ENCODE measurements at places on chromosomes 1 and 21.

- no peak for DNase-seq
Observed at GRCh38 chr1:40583980-40584379, 52.5 kb downstream of the ZNF684 start.

DNA sequence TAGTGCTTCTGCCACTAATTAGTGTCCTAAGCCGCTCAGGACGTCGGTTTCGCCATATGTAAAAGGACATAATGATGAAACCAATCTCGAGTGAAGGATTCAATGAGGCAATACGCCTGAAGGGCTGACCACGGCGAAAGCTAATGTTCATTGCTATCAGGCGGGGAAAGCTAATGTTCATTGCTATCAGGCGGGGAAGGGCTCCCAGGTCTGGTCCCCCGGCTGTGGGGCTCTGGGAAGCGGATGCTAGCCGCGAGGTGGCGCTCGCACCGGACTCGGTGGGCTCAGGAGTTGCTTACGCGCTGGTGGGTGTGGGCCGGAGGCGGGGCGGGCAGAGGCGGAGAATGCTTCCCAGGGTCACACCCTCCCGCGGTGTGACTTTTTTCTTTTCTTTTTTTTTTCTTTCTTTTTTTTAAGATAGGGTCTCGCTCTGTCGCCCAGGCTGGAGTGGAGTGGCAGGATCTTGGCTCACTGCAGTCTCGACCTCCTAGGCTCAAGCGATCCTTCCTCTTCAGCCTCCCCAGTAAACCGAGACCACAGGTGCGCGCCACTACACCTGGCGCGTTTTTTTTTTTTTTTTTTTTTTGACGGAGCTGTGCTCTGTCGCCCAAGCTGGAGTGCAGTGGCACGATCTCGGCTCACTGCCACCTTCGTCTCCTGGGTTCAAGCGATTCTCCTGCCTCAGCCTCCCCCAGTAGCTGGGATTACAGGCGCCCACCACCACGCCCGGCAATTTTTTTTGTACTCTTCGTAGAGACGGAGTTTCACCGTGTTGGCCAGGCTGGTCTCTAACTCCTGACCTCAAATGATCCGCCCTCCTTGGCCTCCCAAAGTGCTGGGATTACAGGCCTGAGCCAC lies 1.1 kb upstream of the PEAR1 start:
- peak; percentile 80 for DNase-seq

DNA sequence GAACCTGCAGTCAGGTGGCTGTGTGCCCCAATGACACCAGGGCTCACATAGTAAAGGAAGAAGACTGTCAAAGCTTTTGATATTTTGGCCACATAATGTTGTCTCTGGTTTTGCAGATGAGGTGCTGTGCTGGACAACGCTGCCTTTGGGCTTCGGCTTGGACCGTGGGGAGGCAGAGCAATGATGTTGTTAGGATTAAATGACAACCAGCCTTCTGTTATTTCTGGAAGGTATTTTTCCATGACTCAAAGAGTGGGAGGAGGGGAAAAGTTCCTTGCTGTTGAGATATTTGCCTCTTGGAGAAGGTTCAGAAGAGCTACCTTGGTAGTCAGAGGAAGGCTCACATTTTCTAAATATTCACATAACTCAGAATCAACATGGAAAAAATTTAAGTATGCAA lies 187.3 kb upstream of the GALNT2 start:
- no peak for DNase-seq

DNA sequence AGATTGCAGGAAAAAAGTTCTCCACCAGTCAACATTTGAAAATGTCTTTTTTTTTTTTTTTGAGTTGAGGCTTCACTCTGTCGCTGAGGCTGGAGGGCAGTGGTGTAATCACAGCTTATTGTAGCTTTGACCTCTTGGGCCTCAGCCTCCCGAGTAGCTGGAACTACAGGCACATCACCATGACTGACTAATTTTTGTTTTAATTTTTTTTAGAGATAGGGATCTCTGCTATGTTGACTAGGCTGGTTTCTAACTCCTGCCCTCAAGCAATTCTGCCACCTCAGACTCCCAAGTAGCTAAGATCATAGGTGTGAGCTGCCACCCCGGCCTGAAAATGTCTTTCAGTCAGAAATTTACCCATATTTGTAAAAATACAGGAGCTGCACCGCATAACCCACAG lies 30.6 kb upstream of the USP24 start:
- DNase-seq = peak; percentile 51

DNA sequence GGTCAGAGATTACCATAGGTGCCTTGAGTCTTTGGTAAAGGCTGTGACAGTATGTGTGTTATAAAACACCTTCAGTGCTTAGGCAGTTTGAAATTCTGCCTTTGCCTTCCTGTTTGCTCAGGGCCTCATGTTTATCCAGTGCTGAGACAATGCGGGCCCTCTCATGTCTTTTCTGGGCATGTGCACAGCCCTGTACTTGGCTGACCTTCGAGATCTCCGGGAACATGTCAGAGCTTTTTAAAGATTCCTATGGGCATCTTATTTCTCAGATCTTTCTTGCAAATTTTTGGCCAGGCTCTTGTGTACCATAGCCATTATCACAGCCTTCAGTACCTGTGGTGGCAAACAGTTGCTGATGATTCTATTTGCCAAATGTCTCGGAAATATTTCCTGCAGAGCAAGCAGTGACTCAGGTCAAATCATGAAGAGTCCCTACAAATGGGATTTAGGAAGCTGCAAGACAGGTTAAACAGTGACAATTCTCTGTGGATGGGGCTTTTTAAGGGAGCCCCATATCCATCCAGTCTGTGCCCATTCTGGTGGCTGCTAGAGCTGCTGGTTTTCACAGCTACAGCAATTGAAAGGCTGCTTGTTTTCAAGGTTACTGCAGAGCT lies 42.1 kb downstream of the HOOK1 start:
- no peak for DNase-seq

DNA sequence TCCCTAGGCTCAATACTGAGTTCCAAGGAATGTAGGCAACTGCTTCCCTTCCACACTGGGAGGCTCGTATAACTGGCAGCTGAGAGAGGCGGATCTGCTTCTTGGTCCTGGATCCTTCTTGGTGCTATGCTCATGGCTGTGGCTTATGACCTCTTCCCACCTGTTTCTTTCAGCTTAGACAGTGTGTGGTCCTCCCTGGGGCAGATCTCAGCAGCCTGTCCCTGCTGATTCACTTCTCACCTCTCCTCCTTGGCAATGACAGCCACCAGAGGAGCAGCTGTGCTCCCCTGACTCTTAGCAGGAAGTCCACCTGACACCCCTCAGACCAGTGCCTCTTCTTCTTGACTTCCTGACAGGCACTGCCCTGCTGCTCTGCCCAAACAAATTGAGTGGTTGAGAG lies 75.1 kb upstream of the PTGFRN start:
- no peak for DNase-seq

- DNase-seq = no peak
Observed at GRCh38 chr1:225471109-225471452, 43.2 kb upstream of the LBR start.

DNA sequence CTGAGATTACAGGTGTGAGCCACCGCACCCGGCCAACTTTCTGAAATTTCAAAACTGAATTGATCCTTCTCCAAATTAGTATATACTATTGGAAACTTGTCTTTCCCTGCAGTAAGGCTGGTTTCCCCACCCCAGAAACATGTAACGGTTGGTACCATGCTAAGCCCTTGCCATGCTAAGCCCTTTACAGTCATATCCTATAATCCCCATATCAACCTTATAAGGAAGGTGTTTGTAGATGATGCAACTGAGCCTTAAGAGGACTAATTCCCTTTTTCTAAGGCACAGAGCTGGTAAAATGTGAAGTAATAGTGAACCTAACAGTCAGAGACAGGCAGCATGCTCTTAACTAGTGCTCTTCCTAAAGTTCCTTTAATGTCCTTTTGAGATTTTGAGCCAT lies 413.7 kb downstream of the DISC1 start:
- no peak for DNase-seq

DNA sequence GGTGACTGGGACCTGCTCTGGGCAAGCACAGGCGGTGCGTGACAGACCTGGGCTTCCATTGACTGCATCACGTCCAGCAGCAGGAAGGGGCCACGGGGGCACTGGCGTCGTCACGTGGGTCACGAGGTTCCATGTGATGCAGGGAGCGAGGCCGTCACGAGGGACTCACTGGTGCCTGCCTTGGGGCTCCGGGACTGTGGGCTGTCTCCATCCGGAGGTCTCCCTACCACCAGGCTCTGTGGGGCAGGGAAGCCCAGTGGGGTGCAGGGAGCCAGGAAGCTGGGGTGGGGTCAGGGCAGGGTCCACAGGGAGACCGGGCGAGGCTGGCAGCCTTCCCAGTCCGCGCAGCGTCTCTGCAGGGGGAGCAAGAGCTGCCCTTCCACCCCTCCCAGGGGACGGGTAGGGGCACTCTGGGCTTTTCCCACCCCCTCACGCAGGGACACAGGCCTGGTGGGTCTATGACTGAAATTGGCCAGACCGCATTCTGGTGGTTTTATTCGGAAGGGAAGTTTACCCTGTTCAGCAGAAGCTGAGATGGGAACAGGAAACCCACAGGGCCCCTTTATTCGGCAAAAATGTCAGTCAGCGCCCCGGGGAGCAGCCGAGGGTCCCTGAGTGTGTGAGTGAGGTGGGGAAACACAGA lies 416 bp upstream of the TNFRSF14 start:
- peak; percentile 41 for DNase-seq

- peak; percentile 16 for DNase-seq
Observed at GRCh38 chr1:242454262-242455051, 70.0 kb downstream of the PLD5 start.

DNA sequence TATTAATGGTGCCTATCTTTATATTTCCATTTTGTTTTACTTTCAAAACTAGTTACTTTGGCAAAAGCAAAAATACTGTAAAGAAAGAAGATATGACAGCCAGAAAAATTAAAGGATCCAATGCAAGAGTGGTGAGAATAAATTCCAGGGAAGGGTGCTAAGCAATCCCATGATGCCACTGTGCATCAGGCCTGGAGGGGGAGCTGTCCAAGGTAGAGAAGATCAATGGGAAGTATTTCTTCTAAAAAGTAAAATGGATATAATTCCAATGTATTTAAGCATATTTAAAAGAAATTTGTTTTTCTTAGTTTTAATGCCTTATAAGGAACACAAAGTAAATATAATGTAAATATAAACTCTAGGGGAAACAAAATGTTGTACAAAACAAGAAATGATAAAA lies 1382.2 kb upstream of the B3GALT2 start:
- DNase-seq = no peak

- DNase-seq = no peak
Observed at GRCh38 chr1:92085727-92086126, 5.6 kb downstream of the BTBD8 start.

GRCh38 chr1:204191456-204191855 lies 4.8 kb downstream of the KISS1 start:
- DNase-seq = no peak

- DNase-seq = peak; percentile 74
Observed at GRCh38 chr1:51792864-51793263, 85.7 kb downstream of the NRDC start.

- no peak for DNase-seq
Observed at GRCh38 chr1:111814305-111814628, 58.6 kb downstream of the DDX20 start.

DNA sequence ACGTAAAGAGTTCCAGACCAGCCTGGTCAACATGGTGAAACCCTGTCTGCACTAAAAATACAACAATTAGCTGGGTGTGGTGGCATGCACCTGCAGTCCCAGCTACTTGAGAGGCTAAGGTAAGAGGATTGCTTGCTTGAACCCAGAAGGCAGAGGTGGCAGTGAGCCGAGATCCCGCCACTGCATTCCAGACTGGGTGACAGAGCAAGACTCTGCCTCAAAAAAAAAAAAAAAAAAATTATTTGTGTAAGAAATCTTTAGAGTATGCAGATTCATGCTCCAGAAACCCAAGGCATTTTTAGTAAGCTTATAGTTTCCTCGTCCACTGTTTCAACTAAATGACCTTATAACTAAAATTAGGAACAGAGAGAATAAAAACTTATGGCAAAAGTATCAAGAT lies 51.3 kb downstream of the ABL2 start:
- DNase-seq = peak; percentile 39

DNA sequence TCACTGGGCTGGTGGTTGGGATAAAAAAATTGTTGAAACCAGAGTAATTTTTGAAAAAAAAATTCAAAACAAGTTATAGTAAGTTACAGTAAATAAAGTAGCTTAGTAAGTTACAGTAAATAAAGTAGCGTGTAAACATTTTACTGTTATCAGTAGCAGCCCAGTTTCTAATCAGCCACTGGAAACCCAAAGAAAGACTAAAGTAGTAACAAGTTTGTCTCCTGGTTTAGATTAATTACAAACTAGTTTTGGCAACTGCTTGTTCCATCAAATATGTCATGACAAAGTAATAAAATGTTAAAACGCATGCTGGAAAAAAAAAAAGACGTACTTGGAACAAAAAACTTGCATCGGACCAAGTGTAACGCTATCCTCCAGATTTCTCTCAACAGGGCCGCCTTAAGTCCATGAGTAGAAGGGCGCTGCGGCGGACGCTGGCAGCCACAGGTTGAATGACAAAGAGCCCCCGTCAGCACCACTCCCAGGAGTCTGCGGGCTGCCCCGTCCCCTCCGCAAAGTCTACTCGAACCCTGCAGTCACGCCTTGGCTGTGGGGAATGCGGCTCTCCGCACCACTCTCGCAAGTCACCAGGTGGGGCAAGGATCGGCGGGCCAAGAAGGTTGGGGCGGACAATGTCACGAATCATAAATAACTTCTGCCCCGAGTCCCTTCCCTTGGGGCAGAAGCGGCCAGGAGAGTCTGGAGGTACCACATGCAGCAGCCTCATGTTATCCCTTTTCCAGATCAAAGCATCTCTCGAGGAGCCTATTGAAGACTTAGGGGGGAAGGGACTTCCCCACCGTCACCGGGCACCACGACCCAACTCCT lies 837 bp downstream of the SLC16A1 start:
- DNase-seq = peak; percentile 53

GRCh38 chr1:210222340-210223006 lies 10.1 kb upstream of the SERTAD4 start:
- no peak for DNase-seq

DNA sequence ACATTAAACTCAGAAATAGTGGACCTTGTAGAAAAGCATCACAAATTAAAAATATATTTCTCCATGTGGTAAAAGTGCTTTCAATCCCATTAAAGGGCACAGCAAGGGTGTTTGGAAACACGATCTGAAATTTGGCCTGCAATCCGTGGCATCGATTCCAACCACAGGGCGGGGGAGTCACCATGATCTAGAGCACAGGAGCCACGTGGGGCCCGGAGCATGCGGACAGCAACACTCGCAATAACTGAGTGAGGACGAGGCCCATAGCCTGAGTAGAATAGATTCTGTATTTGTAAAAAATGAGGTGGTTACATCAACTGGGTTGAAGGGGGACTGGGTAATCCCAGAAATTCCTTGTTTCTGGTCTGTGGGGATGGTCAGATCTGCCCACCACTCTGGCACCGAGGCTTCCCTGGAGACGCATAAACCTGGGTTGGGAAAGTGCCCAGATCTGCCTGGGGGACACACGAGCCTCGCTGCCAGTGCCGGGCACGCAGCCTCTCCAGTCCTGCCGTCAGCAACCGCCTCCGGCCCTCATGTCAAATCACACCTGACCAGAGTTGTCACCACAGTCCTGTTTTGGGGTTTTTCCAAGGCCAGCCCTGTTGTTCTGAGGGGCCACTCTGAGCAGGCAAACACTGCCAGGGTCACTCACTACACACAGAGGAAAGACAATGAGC lies 104.3 kb downstream of the PGBD5 start:
- no peak for DNase-seq

GRCh38 chr1:165759095-165759494 lies 9.6 kb downstream of the TMCO1 start:
- DNase-seq = no peak

Data from HFFc6 (cell line).